Esophagus squamous epithelium (tissue), 5 donors: ENCODE measurements at places on chromosomes 16 and 17.

DNA sequence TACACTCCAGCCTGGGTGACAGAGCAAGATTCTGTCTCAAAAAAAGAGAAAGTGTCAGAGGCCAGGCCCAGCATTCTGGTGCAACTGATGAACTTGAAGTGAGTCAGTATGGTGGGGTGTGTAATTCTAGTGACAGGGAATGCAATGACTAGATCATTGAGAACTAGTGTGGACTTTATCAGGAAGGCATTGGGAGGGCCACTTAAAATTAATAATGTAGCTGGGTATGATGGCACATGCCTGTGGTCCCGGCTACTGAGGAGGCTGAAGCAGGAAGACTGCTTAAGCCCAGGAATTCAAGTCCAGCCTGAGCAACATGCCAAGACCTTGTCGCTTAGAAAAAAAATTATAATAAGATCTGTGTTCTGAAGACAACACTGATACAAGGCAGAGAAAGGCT lies 90.8 kb downstream of the STX8 start:
- DNase-seq: no peak

DNA sequence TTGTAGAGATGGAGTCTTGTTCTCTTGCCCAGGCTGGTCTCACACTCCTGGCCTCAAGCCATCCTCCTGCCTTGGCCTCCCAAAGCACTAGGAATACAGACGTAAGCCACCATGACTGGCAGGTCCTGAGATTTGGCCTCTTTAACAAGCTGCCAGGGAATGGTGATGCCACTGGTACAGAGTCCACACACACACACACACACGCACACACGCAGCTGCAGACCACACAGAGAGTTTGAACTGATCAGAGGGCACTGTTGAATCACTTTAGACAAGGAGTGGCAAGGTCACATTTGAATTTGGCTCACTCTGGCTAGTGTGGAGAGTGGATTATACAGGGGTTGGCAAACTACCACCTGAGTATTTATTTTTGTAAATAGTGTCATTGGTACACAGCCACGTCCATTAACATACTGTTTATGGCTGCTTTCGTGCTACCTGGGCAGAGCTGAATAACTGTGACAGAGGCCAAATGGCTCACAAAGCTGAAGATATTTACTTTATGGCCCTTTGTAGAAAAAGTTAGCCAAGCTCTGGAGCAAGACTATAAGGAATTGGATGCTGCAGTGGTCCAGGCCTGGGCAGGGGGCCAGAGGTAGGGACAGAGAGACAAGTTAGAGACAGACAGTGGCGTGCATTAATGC lies 9.9 kb downstream of the ITPRIPL2 start:
- DNase-seq: no peak

DNA sequence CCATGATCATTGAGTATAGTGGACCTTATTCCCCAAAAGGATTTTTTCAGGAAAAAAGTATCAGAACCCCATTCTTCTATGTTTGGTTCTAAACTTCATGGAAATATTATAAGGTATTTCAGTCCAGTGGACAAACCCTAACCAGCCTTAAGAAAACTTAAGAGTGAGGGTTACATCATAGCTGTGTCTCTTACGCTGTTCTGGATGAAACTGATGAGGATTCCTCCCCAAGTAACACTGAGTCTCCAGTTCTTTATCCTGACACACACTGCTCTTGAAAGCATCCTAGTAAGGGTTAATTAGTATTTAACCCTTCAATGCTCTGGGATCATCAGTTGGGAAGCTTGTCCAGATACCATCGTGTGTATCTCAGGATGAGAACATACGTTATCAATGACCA lies 5.0 kb downstream of the LYRM1 start:
- DNase-seq: no peak

DNA sequence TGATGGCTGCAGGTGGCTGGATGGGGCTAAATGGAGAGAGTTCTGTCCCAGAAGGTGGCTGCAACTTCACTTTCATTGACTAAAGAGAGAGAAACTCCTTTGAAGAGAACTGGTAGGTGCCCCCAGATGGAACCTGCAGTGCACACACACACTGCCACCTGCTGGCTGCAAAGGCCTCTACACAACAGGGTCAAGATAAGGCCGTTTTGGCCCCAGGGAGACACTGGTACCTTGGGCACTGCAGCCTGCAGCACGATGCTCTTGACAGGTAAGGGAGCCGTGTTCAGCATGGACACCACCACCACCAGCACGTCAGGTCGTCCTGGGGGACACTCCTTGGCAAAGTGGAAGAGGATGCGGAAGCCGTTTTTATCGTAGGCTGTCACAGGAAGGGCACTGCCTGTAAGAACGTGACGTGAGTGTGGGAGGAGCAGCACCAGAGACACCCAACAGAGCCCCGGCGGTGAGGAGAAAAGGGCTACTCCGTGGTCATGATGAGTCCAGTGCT lies 22.7 kb downstream of the GGA3 start:
- no peak for DNase-seq

- no peak for DNase-seq
Measured at GRCh38 chr16:67541391-67542263, 13.0 kb downstream of the RIPOR1 start.

DNA sequence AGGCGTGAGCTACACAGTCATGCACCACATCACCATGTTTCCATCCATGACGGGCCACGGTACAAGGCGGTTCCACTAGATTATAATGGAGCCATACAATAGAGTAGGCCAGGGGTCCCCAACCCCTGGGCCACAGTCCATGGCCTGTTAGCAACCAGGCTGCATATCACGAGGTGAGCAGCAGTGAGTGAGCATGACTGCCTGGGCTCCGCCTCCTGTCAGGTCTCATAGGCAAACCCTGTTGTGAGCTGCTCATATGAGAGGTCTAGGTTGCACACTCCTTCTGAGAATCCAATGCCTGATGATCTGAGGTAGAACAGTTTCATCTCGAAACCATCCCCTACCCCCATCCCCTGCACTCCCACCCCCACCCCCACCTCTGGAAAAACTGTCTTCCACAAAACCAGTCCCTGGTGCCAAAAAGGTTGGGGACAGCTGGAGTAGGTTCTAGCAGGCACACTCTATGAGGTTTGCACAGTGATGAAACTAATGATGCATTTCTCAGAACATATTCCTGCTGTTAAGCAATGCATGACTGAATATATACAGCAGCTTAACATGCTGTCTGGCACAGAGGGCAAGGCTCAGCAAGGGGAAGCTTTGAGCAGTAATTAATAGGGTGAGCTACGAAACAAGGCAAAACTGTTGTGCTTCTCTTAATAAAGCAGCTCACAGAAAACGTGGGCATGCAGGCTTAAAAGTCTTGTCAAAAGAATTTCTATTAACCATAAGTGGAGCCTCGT lies 108.0 kb downstream of the VPS53 start:
- DNase-seq: no peak

- no peak for DNase-seq
Measured at GRCh38 chr17:39676198-39676819, 8.1 kb downstream of the PNMT start.

- no peak for DNase-seq
Measured at GRCh38 chr17:39014044-39014794, 47.0 kb upstream of the FBXO47 start.

DNA sequence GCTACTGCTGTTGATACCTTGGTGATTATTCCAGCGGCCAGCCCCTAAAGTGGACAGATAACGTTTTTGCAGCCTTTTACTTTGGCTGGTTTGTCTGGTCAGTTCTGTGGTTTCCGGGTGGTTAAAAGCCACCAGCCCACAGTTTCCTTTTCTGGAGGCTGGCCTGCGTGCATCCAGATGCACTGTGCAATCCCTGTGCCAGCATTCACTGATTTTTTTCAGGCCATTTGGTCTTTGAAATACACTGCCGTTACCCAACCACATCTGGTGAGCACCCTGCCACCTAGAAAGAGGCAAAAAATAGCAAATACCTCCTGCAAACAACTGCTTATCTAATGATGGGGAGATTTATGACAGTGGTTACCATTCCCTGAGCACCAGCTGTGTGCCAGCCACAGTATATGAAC lies 797 bp downstream of the NUDT7 start:
- no peak for DNase-seq

- no peak for DNase-seq
Measured at GRCh38 chr16:69107316-69107962, 2.0 kb downstream of the HAS3 start.

GRCh38 chr17:41653892-41654677 lies 29.7 kb upstream of the KRT17 start:
- no peak for DNase-seq

DNA sequence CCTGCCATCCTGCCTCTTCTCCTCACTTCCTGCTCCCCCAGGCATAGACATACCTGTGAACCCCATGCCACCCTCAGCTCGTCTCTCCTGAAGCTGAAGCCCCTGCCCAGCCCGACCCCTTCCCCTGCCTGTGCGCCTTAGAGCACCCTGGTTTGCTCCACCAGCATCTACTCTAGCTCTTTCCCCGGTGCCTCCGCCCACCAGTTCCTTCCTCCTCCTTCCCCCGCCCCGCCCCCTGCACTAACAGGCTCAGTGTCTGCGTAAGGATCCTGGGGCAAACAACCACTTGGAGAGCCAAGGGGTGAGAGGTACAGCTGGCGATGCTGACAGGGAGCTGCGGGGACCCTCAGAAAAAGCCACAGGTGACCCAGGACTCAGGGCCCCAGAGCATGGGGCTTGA lies 1.9 kb downstream of the GPR142 start:
- no peak for DNase-seq

DNA sequence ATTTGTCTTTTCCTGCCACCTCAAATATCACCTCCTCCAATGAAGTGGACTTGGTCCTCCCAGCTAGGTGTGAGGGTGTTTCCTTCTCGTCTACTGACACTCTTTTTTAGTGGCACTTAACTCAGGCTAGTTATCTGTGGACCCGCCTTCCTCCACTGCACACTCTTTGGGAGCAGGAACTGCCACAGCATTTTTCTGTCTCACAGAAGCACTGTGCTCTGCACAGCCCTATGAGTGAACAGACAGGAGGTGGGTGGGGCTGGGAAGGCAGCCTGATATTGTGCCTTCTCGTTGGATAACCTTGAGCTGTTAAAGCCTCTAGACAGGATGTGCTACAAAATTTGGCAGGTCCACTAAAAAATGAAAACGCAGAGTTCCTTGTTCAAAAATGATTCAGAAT lies 31.9 kb upstream of the HOXB13 start:
- DNase-seq: no peak

GRCh38 chr16:47904691-47905090 lies 251.1 kb downstream of the ABCC12 start:
- DNase-seq: no peak

DNA sequence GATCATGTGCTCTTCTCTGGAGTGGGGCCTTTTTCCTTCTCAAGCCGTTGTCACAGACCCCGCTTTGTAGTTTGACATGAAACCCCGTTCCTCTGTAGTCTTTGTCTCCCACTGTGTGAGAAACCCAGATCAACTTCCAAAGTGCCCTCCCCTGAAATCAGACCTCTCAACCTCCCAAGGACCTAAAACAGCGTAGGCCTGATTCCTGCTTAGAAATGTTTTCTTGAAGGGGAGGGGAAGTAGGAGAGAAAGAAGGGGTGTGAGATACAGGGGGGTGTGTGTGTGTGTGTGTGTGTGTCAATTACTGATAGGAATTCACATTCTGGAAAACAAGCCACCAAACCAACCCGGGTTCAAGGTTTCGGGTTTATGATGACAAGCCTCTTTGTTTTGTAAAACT lies 1.4 kb downstream of the UBE2O start:
- DNase-seq: no peak

DNA sequence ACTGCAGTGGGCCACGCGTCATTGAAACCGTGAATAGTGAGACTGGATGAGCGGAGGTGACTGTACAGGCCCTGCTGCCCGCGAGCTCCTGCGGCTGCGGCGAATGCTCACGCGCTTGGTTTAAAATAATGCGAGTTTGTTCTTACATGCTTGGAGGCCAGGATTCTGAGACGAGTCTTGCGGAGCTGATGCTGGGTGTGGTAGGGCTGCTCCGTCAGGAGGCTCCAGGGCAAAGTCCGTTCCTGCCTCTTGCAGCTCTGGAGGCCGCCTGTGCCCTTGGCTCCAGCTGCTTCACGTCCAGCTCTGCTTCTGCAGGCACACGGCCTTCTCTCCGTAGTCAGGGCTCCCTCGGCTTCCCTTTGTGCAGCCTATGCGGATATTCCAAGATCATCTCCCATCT lies 9.5 kb downstream of the ACSF3 start:
- no peak for DNase-seq

DNA sequence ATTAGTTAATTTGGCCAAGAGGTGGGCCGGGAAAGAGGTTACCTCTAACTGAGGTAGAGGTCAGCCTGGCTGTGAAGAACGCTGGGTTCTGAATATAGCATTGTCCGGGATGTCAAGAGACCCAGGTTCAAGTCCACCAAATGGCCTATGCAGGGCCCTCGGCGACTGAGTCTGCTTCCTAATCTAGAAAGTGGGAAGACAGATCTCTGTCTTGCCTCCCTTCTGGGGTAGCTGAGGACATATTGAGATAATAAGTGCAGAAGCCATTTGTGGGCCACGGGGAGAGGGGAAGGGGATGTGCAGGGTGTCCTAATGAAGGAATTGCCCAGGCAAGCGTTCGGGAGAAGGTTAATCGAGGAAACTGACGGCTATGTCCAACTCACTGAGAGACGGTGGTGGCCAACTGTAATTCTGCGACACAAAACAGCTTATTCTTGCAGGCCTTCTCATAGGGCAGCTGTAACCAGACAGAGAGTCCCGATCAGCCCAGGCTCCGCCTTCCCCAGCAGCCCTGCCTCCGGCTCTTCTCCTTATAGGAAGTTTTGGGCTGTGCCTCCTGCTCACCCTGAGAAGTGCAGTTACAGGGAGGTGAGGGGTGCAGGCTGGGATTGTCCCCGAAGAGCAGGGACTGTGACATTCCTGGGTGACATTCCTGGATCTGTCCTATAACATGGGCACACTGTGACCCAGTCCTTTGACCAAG lies 15.9 kb downstream of the HASPIN start:
- no peak for DNase-seq

DNA sequence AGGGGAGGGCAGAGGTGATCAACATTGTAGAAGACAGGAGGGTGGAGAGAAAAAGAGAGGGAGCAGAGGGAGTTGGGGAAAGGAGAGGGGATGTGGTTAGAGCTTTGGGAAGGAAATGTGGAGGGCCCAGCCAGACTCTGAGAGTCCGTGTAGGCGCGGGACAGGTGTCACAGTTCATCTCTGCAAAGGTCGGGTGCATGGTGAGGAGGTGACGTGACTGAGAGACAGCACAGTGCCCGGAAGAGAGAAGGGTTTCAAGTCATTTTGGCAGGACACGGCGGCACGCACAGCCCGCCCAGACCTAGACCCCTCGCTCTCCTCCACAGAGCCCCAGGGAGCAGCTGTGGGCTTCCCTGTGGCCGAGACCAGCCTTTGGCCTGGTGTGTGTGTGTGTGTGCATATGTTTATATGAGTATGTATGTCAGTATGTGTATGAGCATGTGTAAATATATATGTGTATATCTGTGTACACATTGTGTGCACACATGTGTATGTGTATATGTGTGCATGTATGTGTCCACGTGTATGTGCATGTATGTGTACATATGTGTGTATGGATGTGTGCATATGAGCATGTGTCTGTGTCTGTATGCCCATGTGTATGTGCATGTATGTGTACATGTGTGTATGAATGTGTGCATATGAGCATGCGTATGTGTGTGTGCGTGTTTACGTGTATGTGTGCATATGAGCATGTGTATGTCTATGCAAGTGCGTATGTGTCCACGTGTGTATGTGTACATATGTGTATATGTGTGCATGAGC lies 104.6 kb downstream of the SEC14L1 start:
- DNase-seq: no peak
